ENCODE measurements at places on chromosomes 7 and 10.

GRCh38 chr7:81272176-81272575 lies 353.3 kb upstream of the SEMA3C start:
- no peak for DNase-seq

- DNase-seq: no peak
Observed at GRCh38 chr7:80771523-80771922, 133.1 kb downstream of the CD36 start.

- DNase-seq: no peak
Observed at GRCh38 chr7:2824026-2824677, 20.0 kb downstream of the GNA12 start.

DNA sequence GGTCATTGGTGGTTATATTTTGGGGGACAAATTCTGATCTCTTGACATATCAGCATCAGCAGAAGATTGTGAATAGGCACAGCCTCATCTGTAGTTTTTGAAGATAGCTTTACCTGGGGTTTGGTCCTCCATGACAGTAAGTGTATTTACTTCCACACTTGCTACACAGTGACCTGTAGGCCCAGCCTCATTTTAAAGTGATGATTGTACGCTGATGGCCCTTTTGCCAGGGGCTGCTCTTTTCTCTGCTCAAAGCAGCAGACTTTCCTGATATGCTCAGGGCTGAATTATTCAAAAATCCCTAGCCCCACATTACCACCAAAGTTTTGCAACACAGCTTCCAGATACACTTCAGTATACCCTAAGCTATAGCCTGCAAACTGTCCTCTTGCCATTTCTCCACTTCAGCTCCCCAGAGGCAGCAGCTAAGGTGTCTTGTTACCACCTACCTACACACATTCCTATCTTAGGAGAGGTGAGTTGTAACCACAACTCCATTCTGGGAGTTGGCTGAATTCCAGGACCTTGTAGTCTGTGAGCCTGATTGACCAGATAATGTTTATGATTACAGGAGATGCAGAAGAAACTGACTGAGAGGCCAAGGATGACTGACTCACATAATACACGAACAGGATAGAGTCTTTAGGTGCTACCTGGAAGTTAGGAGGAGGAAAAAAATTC lies 6.0 kb downstream of the ASB4 start:
- no peak for DNase-seq

DNA sequence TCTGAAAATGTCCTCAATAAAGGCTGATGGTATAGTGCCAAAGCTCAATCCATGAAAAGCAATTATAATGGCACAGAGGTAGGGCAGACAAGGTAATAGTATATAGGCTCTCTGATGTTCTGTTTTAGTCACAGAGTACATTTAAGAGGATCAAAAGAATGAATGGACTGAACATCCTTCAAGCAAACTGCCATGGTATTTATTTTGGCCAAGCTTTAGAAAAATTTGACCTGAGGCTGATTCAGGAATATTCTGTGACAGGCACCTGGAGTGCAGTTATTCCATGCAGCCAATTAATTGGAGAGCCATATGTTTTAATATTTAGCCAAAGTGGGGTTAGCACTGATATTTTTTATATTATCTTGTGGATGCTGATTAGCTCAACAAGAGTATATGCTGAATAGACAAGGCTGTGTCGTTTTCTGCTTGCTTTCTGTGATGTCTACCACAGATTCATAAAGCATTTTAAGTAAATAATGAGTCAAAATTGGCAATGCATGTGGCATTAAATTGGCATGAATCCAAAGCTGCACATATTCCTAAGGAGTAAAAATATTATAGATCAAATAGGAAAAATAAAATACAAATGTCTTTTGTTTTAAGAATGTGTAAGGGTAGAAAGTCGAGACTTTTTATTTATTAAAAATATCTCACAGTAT lies 177.4 kb downstream of the PCLO start:
- no peak for DNase-seq

DNA sequence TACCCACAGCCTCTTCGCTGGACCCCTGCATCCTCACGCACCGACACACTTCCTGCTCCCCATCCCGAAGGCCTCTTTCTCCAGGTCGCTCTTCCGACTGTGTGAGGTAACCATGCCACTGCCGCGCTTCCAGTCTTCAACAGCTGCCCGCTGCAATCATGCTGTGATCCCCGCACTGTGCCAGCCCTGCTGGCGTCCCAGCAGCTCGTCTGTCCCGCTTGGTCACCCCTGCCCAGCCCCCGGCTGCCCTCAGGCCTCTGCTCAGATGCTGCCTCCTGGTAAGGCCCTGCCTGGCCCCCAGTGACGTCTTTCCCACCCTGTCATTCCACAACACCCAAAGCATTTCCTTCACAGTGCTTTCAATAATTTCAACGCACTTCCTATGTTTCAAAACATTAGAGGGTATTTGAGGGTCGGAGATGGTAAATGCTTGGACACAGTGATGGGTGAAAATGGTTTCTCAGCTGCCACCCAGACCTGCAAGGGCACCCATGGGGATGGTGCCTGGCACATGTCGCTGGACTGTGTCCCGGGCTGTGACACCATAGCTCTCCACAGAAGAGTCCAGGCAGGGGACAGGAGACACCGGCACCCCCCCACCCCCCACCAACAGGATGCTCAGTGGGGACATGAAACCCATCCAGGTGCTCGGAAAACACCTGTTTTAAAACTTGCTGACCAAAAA lies 125.2 kb downstream of the MAD1L1 start:
- no peak for DNase-seq

DNA sequence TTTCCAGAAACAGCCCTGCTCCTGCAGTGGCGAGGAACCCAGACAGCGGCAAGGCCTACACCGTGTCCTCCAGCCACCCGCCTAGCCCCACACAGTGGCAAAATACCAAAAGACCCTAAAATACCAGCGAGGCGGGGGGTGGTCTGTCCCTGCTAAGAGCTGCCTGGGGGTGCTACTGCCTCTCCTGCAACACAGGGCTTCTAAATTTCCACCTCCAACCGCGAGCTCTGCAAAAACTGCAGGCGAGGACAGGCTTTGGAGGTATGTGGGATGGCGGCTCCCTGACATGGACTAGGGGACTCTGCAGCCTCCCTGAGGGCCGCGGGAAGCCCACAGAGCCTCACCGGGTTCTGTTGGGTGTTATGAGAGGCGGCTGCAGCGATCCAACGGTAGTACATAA lies 122.3 kb downstream of the WDR37 start:
- DNase-seq: no peak
